Stimulated activated CD4-positive, alpha-beta T cell treated with anti-CD3 and anti-CD28 coated beads, Interleukin-1b, Interleukin-23, amount 100 ng/mL, for 4 hours (primary cell): ENCODE measurements at places on chromosomes 2 and 18.

GRCh38 chr2:47311764-47312490 is 91.0 kb upstream of the MSH2 start:
- DNase-seq = no peak

GRCh38 chr2:29394981-29395350 is 279.8 kb downstream of the CLIP4 start:
- DNase-seq = no peak

- no peak for DNase-seq
Measured at GRCh38 chr18:49052891-49053644, 102.3 kb upstream of the SMAD7 start.

DNA sequence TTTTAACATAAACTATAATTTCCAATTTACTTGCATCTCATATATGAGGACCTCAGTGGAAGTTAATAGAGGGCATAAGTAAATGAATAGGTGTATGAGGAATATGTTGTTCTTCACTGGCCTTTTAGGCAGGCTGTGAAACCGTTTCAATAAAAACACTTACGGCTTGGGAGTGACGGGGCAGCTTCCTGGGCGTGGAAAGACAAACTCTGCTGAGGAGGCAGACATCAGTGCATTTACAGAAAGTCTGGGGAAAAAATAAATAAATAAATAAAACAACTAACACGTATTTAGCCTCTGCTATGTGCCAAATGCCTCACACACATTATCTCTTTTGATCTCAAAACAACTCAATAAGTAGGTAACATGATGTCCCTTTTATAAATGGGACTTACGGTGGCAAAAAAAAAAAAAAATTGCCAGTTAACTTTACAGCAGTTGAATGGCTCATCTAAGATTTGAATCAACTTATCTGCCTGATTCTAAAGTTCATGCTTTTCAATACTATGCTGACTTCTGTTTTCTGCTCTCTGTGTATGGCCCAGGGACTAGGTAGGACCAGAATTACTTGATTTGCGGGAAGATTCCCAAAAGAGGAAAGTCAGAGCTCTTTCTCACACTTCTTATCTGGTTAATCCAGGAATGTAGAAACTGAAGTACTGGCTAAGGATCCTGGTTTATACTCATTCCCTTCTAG is 77.5 kb upstream of the LRATD1 start:
- DNase-seq = no peak

GRCh38 chr2:234139755-234140154 is 89.3 kb downstream of the SPP2 start:
- DNase-seq = no peak

- DNase-seq = no peak
Measured at GRCh38 chr2:186917866-186918265, 68.9 kb upstream of the ZSWIM2 start.

- no peak for DNase-seq
Measured at GRCh38 chr2:76958749-76959148, 563.4 kb downstream of the LRRTM4 start.

GRCh38 chr18:37435996-37436395 is 129.6 kb downstream of the CELF4 start:
- no peak for DNase-seq

DNA sequence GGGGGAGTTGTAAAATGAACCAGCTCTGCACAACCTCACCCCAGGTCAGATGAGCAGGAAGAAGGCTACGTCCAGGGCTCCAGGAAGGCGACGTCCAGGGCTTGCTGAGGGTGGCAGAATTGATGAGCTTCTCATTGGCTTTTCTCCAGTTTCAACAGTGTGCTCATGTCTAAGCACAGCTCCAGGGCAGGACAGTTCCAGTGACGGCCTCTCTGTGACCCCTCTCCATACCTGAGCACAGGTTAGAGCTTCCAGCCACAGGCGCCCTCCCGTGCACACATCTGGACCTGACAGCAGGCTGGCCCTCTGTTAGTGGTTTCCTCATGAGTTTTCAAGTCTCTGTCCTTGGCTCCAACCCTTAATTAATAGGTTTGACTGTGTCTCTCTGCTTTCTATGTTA is 327.6 kb downstream of the ZNF516 start:
- no peak for DNase-seq

- DNase-seq = no peak
Measured at GRCh38 chr2:85777441-85777861, 23.7 kb downstream of the ATOH8 start.

GRCh38 chr2:217790681-217791392 is 212.0 kb downstream of the TNS1 start:
- DNase-seq = no peak

- no peak for DNase-seq
Measured at GRCh38 chr2:74735009-74735408, 81.0 kb downstream of the SEMA4F start.

DNA sequence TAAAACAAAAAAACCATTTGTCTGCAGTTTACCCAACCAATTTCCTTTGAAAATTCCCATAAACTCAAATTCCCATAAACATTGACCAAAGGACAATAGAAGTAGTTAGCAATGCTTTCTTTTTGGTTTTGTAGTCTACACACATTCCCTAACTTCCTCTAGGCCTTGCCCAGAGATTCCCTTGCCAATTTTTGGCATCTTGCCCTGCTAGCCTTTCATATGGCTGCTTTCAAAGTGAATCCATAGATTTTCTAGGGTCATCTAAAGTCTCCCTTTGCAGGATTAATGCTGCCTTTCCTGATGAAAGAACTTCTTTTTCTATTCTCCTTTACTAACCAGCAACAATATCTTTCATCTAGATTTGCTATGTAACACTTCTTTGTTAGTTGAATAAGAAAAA is 33.4 kb downstream of the THSD7B start:
- no peak for DNase-seq

DNA sequence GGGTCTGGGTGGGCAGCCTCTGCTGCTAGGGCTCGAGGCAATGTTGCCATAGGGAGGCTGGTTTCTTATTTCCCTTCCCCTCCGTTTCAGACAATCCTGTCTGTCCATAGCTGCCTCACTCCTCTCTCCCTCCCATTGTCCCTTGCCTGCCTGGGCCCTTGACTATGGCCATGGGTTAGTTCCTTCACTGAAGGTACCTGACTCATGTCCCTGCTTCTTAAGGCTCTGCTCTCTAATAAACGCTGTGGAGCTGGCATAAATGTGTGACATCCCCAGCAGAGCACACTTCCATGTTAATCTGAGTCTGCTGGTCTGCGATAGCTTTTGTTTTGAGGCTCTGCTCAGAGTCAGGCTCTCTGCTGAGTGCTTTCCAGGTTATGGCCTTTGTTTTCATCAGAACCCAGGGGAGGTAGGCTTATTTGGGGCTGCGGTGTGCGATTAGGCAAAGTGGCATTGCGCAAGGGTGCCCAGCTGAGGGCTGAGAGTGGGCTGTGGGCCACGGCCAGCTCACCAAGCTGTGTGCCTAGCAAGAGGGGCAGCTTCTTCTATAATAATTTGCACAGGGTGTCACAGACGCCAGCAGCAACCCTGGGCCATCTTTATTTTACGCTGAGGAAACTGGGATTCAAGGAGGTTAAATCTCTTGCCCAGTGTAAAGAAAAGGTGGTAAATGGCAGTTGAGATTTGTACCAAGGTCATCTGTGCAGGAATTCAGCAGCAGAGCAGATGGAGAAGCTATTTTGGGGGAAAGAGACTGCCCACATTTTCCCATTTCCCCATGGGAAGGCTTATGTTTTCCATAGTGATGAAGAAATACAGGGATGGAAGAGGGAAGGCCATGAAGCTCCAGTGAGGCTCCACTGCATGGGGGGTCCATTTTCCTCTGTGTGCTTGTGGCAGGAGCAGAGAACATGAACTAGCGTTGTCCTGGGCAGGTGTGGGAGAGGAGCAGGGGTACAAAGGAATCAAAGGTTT is 25.6 kb downstream of the MRPL33 start:
- no peak for DNase-seq

DNA sequence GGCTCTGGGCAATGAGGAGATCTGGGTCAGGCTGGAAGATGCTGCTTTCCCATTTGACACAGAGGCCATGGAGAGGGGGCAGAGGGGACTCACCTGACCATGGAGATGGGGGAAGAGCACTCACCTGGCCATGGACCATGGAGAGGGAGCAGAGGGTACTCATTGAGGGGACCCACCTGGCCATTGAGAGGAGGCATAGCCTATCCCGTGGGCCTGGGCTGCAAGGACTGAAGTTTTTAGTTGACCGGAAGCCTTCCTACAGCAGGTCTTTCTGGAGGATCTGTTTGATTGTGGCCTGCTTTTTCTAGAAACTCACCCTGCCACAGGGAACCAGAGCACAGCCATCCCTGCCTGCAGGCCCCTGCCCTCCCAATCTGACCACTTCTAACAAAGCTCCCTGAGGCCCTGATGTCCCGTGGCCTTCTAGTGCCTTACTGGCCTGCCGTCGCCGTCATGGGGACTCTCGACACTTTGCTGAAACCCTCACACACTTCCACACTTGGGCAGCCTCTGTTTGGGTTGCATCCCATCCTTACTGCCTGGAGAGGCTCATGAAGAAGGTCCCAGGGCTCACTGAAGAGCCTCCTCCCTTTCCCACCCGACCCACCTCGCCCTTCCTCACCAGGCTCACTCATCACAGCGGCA is 5.1 kb upstream of the PROM2 start:
- no peak for DNase-seq

DNA sequence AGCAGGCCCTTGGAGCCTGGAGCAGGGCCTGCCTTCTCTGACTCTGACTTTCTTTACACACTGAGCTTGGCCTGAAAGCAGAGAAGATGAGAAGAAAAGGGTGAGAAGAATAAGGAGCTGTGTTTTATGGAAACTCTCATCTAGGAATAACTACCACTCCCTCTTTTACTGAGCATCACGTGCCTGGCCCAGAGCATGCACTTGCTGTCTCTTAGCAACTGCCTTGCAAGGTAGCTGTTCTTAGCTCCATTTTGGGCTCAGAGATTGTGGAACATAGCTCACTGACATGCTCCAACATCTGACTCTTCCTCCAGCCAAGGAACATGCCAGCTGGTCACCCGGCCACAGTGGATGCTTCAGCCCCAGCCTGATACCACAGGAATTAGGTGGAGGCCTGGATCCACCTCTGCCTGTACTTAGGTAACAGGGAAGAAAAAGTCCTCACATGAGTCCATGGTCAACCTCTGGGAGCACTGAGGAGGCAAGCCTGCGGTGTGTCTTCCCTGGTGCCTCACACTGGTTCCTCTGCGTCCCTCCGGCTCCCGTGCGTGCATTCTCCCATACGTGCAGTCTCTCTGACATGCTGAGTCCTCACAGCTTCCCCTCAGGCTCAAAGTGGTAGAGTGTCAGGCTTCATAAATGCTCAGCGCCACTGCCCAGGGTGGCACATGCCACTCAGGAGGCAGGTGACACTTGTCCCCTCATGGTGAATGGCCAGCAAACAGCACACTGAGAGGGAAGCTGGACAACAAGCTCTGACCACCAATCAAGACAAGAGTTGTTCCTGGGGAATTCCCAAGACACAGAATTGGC is 35.7 kb downstream of the AMER3 start:
- no peak for DNase-seq

GRCh38 chr2:127811397-127812321 is 688 bp upstream of the WDR33 start:
- DNase-seq = no peak

DNA sequence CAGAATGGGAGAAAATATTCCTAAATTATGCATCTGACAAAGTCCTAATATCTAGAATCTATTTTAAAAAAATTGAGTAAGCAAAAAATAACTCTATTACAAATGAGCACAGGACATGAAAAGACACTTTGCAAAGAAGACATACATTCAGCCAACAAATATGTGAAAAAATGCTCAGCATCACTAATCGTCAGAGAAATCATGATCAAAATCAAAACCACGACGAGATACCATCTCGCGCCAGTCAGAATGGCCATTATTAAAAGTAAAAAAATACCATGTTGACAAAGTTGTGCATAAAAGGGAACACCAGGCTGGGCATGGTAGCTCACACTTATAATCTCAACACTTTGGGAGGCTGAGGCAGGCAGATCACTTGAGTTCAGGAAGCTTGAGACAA is 63.5 kb downstream of the EVA1A start:
- DNase-seq = no peak

GRCh38 chr2:171347591-171348032 is 86.2 kb downstream of the METTL8 start:
- DNase-seq = no peak

DNA sequence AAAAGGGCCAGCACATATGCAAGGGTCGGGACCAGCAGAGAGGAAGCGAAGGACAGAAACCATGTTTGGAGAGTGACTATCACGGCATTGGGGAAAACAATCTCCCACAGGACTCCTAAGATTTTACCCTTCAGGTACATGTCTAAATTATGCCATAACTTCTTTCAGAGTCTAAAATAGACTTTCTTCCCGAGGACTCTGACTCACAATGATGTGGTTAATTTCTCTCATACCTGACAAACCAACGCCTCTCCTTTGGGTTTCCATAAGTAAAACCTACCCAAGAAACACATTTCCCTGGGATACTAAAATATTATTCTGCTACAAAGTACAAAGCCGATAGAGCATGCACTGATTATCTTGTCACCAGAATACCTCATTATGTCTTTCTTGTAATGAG is 127.8 kb upstream of the NETO1 start:
- DNase-seq = no peak

GRCh38 chr2:68365087-68365486 is at the start of gene PLEK:
PLEK (plus strand) TSS chr2:68365282; CDS start chr2:68365352, 70 bp downstream.
- no peak for DNase-seq

- DNase-seq = no peak
Measured at GRCh38 chr18:59038295-59039039, 101.2 kb upstream of the SEC11C start.

DNA sequence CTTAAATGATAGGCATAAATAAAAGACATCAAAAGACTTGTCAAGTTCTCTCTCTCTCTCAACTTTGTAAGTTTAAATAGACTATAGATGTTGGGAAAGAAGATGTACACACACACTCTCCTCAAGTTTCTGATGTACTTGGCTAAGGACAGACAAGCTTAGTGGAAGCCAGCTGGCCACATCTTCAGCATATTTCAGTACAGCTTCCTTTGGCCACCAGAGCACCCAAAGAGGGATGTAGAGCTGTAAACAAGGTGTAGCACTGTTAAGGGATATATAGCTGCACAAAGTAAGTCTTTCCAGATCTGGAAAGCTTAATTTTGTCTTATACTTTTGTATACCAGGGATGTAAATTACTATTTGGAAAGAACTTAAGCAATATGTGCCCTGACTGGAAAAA is 64.3 kb upstream of the MSTN start:
- DNase-seq = no peak

- DNase-seq = no peak
Measured at GRCh38 chr2:225566798-225567197, 167.3 kb downstream of the NYAP2 start.

GRCh38 chr2:235247001-235247400 is 246.8 kb upstream of the AGAP1 start:
- no peak for DNase-seq

DNA sequence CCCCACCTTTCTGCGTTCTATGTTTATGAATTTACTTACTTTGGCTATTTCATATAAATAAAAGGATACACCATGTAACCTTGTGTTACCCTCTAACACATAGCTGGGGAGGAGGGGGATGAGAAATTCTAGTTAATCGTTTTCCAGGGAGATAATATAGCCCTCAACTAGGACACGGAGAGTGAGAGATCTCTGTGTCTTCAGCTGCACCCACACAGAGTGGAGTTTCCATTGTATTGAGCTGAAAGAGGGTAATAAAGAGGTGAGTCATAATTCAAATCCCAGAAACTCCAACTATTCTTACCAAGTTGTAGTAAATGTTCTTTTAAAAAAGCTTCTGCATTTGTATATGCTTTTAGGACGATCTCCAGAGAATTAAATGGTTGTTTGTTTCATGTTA is 110.1 kb upstream of the SULT1C3 start:
- DNase-seq = no peak

GRCh38 chr2:240557101-240557751 is 562 bp downstream of the ANKMY1 start:
- no peak for DNase-seq
